ENCODE measurements at places on chromosomes 2 and 18. TPM values are rescaled to one million over a fixed set of nuclear protein-coding genes. Genes with fewer than 3 reads are reported as not detected.

The ALK gene
- 0.04 TPM for polyA plus RNA-seq

- no peak for DNase-seq
These were observed 116.1 kb upstream of the OTX1 start for GRCh38 chr2:62934517-62934916.

DNA sequence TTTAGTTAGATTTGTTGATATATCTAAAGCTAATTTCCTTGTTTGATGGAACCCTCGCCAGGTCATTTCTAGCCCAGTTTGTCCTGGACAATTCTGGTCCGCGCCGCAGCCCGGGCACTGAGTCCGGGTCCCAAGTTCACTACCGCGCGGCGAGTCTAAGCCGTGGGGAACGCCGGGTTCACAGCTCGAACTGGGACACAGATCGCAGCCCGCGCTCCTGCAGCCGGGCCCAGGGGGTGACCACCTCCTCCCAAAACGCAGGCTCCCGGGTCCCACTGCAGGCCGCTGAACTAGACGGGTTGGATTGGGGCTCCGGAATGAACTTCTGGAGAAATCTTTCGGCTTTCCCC, 681 bp downstream of the ACADL start:
- no peak for DNase-seq

- DNase-seq = peak; percentile 52
These were observed 510 bp downstream of the NCKAP1 start for GRCh38 chr2:183037553-183038340.

The IL1R1 gene
- polyA plus RNA-seq = 115 TPM

- DNase-seq = no peak
These were observed 842.7 kb downstream of the RNF144A start for GRCh38 chr2:7759898-7760297.

GRCh38 chr2:237170020-237170419, 84.3 kb downstream of the COPS8 start:
- no peak for DNase-seq

DNA sequence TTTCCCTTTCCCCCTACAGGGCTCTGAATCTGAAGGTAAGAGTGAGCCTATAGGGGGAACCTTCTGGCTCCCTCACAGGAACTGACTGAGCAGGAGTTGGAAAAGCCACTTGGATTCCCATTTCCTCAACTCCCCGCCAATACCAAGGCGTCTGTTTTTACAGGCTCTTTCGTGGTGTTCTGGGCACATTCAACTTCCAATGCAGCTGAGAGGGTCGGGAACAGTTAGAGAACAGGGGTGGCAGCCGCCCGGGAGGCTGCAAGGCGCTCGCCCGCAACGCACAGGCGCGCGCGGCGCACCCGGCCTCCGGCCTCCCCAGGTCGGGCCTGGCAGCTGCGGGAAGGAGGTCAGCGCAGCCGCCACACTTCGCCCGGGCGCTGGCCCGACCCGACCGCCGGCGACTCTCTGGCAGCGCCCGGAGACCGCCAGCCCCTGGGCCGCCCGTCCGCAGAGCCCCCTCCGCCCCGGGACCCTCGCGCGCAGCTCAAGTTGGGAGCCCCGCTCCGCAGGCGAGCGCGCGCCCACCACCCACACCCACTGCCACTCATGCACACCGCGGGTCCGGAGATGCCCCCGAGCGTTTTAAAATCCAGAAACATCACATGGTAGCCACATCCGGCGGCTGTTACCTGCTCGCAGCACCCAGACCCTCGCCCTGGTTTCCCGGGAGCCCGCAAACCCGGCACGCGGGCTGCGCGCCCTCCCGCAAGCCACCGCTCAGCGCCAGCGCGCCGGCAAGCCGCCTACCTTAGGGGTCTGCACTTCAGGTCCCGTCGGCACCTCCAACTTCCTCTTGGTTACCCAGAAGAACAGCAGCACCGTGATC, 816 bp downstream of the GALNT14 start:
- DNase-seq = no peak

Measured in right lung (tissue), 10 donors.